Nephron progenitor cell (in vitro differentiated cells): ENCODE measurements at places on chromosomes 7 and 10.

DNA sequence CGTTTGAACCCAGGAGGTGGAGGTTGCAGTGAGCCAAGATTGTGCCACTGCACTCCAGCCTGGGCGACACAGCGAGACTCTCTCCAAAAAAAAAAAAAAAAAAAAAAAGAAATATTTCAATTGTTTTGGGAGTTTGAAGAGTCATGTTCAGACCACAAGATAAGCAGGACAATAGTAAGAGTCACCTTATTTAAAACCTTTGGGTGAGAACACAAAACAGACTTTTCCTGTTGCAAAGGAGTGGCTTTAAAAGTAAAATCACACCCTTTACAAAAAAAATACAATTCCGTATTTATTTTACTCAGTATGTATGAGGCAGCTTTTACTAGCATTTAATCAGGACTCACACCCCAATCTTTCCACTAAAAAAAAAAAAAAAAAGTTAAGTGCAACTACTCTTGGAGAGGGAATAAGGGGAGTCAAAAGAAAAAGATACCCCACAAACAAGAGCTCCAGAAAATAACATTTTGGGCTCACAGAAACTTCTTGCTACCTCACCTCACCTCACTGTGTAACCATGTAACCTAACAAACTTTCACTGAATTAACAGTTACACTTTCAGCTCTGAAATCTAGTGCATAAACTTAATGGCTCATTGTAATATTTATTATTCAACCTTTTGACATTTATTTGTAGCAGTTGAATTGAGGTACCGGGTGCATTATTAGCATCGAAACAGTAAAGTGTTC is 11.2 kb downstream of the SKIDA1 start:
- no peak for DNase-seq

GRCh38 chr7:21108182-21108581 is 319.7 kb upstream of the SP4 start:
- no peak for DNase-seq

DNA sequence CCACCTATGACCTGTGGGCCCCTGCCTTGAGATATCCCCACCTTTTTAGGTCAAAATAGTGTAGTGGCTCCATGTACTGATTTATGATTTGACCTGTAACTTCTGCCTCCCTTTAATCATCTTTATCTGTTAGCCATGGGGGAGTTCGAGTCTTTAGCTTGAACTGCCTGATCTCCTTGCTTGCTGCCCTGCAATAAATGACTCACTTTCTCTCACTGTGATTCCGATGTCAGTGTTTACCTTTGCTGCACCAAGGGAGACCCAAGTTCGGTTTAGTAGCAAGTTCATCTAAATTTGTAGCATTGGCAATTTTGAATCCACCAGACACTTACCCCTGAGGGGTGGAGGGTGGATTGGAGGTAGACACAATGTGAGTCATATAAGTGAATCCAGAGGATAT is 814.6 kb upstream of the AUTS2 start:
- no peak for DNase-seq

- DNase-seq, result no peak
These were observed 178.1 kb upstream of the PPP2R2D start for GRCh38 chr10:131722525-131723264.

DNA sequence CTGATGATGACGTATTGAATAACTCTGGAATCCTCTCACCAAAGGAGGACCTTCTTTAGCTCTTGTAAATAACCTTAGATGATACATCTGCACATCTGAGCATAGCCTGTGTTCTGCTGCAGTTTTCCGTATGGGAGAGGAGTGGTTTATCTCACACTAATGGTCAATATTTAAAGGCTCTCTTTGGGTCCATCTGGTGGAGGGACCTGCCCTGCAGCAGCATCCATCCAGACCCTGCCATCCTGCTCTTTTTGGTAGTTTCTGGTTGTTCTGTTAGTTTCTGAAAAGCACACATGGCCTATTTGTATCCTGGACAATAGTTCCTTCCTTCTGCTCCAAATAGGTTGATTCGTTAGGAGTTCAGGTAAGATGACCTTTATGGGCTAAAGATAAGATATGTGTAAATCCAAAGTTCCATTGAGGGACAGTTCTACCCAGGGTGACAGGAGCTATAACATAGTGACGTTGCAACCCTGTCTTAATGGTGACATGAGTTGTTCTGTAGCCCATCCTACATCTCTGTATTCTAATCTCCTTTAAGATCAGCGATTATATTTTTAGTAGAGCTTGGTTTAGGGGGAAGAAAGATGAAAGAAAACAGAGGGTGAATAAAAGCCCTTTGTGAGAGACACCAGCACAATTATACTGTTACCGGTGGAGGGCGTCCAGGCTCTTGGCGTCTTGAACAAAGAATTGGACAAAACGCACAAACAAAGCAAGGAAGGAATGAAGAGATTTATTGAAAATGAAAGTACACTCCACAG is 60.0 kb upstream of the KLF14 start:
- no peak for DNase-seq

GRCh38 chr7:83835424-83835823 is 186.5 kb upstream of the SEMA3E start:
- DNase-seq, result no peak

GRCh38 chr7:150973571-150974451 is 4.3 kb downstream of the KCNH2 start:
- no peak for DNase-seq

DNA sequence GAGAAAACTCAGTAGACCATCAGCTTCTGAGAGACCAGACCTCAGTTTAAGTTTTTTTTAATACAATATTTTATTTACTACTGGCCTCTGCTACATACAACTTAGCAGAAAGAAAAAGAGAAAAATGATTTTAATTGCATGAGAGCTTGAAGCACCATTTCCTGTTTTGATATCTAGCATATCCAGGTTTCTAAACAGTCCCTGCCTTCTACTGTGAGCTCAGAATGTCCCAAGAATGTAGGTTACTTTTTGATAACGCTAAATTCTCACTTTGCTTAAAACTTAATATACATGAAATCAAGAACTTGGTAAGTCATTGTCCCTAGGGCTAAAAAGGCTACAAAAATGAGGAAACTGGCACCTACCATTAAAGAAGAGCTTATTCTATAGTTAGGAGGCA is 7.0 kb downstream of the TMEM243 start:
- DNase-seq, result no peak

- DNase-seq, result no peak
These were observed 491 bp upstream of the SH2D4B start for GRCh38 chr10:80537086-80537735.

- DNase-seq, result no peak
These were observed 9.3 kb downstream of the CASP7 start for GRCh38 chr10:113689057-113689456.

DNA sequence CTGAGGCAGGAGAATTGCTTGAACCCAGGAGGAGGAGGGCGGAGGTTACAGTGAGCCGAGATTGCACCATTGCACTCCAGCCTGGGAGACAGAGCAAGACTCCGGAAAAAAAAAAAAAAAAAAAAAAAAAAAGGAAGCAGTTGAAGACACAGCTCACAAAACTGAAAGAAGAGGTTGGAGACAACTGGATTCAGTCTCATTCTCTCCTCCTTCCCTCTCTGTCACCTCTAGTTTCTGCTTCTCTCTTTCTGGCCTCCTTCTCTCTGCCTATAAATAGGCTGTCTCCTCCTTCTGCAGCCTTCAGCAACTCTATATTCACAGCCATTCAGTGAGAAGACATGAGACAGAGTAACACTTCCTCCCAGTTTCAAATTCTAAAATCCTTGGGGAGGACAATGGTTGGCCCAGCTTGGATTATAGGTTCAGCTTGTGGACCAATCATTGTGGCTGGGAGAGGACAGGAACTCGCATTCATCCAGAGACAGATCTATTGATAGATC is 125.6 kb upstream of the HABP2 start:
- DNase-seq, result no peak

GRCh38 chr10:58573144-58573543 is 60.5 kb downstream of the BICC1 start:
- no peak for DNase-seq

GRCh38 chr7:10588084-10588483 is 385.6 kb upstream of the PHF14 start:
- no peak for DNase-seq

DNA sequence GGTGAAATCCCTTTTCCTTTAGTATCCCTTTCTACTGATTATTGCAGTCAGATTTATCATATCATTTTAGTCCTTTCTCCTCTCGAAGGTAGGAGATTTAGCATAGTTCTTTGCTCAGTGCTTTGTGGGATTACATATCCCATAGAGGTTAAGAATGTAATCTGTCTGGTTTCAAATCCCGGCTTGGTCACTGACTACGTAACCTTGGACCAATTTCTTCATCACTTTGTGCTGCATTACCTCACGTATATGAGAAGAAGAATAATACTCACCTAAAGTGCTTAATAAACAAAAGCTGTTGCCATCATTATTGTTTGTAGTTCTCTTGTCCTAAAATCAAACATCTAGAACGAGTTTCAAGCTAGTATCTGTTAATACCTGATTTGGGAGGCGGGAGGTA is 74.0 kb downstream of the KMT2E start:
- no peak for DNase-seq

- DNase-seq, result no peak
These were observed 27.5 kb downstream of the AP3M1 start for GRCh38 chr10:74123081-74123480.

- DNase-seq, result no peak
These were observed 59.0 kb downstream of the IKZF1 start for GRCh38 chr7:50363327-50364060.

GRCh38 chr7:122520971-122521555 is 177.9 kb downstream of the RNF133 start:
- DNase-seq, result no peak

DNA sequence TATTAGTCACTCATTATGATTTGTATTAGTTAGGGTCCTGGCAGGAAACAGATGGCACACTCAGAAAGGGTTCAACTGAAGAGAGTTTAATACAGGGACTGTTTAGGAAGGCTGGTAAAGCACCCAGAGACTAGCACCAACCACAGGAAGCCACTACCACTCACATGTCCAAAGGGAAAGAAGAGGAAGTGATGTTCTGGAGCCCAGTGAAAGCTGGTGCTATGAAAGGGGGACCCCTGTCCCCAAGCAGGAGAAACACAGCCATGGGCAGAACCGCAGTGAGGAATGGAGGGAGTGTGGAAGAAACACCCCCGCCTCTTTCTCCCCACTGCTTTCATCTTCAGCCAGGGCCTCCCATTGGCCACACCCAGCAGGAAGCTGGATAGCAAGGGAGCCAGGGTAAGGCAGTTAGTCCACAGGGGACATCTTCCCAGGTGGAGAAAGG is 3.2 kb upstream of the VSIR start:
- DNase-seq, result no peak

DNA sequence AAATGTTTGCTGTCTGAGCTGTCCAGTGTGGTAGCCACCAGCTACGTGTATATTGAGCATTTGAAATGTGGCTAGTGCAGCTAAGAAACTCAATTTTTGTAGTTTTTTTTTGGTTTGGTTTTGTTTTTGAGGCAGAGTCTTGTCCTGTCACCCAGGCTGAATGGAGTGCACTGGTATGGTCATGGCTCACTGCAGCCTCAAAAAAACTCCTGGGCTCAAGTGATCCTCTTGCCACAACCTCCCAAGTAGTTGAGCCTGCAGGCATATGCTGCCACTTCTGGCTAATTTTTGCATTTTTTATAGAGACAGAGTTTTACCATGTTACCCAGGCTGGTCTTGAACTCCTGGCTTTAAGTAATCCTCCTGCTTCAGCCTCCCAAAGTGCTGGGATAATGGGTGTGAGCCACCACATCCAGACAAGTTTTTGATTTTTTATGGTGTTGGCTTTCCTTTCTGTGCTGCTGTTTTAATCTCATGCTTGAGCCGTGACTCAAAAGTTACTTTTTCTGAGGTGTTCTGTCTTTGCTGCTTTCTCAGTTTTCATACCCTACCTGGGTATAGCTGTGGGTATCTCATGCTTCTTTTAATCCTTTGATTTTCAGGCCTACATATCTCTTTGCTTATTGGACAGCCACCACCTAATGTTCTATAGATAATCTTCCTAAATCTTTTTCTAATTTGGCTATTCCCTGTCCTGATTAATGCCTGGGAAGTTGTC is 16.0 kb downstream of the WAC start:
- no peak for DNase-seq
